ENCODE measurements at places on chromosomes 5 and 9.

DNA sequence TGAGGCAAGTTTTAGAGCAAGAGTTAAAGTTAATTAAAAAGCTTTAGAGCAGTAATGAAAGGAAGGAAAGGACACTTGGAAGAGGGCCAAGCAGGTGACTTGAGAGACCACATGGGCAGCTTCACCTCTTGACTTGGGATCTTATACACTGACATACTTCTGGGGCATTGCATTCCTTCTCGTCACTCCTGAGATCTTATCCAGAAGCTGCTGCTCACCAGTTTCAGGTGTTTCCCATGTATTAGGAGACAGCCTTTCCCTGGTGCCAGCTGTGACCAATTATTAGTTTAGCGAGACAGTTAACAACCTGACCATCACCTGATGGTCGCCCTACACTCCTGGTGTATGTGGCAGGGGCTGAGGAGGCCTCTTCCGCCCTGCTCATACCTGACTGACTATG, 382.1 kb downstream of the KDM4C start:
- no peak for DNase-seq

DNA sequence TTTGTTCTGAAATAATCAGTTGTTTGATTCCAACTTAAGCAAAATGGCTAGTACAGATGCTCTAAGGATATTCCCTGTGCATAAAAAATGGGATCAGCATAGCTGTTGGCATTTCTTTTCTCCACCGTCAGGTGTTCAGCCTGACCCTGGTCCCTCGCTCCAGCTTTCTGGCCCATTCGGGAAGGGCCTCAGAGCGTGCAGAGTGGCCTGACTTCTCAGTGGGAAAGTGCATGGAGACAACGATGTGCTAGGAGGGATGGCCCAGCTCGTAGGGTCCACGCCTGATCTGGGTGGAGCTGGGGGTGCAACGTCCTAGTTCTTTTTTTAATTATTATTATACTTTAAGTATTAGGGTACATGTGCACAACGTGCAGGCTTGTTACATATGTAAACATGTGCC, 319.1 kb upstream of the IRX4 start:
- no peak for DNase-seq

DNA sequence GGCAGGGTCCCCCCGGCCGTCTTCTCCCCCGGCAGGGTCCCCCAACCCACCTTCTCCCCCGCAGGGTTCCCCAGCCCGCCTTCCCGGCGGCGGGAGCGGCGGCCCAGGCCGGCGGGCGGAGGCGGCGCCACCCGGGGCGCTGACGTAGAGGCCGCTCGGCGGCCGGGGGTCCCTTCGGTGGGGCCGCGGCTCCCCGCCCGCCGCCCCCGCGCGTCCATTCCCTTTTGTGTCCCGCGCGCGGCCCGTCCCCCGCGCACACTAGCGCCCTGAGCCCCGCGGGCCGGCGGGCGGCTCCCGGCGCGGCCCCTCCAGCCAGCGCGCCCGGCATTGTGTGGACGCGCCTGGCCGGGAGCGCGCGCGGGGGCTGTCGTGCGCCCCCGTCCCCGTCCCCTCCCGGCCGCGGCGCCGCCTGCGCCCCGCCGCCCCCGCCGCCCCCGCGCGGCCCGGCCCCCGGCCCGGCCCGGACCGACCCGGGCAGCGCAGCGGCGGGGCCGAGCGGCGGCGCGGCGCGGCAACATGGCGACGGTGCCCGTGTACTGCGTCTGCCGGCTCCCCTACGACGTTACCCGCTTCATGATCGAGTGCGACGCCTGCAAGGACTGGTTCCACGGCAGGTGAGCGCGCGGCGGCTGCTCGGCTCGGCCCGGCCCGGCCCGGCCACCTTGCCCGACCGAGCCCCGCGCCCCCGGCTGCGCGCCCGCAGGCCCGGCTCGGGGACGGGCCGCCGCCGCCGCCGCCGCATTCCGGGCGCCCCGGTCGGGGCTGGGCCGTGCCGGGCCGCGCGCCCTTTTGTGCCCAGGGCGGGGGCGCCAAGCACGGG, at the start of gene PHF2:
Gene PHF2, plus strand, starts transcription at position 327 of the 820 bp plus-strand sequence. Its CDS starts 190 bp downstream, at position 517.
- DNase-seq = peak; percentile 36

GRCh38 chr9:111940697-111941096, 44.1 kb downstream of the UGCG start:
- DNase-seq = no peak

DNA sequence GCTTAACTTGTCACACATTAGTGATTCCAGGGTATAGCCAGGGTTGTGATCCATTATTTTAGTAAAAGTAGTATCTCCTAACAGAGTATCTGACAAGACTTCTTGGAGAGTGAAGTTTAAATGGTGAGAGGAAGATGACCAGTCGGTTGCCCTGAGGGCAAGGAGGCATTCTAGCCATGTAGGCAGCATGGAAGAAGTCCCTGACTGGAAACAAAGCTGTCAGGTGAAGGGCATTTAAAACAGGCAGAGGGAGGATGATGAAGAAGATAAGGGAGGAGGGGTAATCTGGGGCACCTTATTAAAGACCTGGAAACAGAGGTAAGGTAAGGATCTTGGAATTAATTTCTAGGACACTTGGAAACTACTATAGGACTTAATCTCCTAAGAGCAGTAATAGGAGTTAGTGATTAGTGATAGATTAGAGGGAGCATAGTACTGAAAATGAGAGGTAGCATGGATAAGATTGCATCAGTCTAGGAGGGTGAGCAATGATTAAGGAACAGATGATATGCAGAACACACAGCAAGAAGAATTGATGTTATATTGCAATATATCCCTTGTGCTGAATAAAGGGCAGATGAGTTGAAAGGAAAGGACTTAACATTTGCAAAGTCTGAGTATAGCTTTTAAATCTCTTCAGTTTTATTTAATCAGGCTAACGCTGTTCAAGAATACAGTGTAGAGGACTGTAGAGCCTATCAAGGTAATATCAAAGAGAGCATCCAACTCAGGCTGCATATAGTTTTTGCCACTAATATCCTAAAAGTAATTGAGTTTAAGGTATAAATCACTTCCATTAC, 9.6 kb downstream of the KIF2A start:
- DNase-seq = no peak

- DNase-seq = no peak
Measured at GRCh38 chr9:124863371-124863871, 1.5 kb downstream of the ARPC5L start.

DNA sequence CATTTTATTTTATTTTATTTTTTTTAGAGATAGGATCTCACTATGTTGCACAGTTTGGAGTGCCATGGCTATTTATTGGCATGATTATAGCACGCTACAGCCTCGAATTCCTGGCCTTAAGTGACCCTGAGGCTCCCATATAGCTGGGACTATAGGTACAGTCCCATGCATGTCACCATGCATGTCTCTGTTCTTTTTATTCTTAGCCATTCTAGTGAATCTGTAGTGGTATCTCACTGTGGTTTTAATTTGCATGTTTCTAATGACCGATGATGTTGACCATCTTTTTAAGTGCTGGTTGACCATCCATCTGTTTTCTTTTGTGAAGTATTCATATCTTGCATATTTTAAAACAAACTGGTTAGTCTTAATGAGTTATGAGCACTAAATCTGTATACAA, 76.1 kb downstream of the SLC44A1 start:
- no peak for DNase-seq

DNA sequence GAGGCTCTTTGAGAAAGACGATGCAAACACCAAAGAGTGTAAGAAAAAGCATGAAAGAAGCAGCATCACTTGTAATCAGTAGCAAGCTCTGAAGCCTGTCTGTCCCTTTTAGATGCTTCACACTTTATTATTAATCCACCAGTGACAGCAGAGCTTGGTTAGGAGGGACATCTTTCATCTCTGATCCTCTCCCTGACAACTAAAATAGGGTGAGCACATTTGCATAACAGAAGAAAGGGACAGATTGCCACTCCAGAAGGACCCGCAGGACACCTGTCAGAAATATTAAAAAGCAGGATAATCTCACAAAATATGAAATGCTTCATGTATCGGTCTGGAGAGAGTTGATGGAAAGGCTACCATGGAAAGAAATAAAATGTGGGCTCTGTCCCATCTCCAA, 71.4 kb upstream of the MAP1B start:
- DNase-seq = no peak

DNA sequence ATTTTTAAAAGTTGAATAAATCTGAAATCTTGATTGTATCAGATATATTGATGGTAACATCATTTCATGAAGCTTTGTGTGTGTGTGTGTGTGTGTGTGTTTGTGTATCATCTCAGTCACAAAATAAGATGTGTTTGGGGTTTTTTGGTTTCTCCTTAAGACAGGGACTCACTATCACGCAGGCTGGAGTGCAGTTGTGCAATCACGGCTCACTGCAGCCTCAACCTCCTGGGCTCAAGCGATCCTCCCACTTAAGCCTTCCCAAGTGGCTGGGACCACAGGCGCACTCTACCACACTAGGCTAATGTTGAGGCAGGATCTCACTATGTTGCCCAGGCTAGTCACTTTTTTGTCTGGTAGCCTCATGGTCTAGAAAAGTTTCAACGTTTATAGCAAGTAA, 83.4 kb upstream of the DMRT1 start:
- no peak for DNase-seq

GRCh38 chr9:133882849-133883755, 109.0 kb downstream of the VAV2 start:
- DNase-seq = no peak

DNA sequence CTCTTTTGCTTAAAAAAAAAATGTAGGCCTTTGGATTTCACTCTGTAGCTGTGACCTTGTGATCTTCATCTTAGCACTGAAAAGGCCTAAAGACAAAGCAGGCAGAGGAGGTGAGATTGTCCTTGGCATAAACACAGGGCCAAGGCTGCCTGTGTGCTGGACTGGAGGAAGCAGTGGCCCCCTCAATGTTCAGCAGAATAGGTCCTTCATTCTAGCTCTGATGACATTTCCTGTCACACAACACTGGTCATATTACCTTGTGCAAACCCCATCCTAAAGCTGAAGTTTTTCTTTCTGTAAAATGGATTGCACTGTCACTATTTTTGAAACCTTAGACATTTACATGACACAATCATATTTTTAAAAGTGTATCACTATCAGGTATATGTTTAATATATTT, 147.4 kb downstream of the INSYN2B start:
- DNase-seq = no peak

DNA sequence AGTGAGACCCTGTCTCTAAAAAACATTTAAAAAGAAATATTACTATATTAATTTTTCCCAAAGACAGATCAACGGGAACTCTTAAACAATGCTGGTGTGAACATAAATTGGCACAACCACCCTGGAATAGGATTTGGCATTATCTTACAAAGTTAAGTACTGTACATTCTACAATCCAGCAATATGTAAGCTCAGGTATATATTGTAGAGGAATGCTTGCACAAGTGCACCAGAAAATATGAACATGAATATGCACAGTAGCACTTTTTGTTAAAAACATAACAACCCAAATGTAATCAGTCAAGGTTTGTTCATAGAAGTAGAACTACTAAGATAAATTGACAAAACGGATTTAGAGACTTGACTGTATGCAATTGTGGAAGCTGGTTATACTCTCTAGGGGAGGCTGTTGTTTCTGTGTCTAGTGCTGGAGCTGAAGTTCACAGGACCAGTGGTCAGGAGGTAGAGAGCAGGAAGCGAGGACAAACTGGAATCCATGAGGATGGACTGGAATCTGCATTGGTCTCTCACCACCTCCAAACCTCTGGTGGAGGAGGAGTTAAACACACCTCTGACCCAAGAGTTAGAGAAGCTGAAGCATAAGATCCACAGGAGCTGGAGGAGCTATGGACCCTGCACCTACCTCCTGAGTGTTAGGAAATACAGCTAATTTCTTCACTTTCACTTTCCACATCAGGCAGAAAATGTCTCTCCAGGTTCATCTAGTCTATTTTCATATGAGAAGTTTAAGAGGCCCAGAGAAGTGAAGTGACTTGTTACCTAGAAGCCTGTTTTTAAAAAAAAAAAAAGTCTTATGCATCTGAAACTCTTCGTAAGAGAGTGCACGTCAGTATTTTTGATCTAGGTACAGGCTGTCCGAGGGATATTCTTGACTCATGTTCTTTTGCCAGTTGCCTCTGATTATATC, 20.3 kb upstream of the RIC1 start:
- DNase-seq = no peak

DNA sequence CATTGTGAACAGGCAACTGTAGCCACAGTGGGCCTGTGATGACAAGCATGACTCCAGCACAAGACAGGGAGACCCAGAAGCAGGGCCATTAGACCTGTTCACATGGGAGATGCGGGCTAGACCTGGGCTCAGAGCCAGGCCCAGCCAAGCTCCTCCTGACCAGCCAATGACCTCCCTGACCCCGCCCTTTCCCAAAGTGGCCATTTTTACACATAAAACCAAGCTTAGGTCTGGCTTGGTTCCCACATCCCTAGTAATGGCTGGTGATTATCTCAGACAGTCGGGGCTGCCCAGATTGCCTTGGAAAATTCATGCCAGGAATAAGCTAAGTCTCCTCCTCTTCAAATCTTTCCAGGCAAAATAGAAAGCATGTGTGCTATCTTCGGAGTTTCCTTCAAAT, 94.1 kb downstream of the FRMD3 start:
- DNase-seq = no peak

DNA sequence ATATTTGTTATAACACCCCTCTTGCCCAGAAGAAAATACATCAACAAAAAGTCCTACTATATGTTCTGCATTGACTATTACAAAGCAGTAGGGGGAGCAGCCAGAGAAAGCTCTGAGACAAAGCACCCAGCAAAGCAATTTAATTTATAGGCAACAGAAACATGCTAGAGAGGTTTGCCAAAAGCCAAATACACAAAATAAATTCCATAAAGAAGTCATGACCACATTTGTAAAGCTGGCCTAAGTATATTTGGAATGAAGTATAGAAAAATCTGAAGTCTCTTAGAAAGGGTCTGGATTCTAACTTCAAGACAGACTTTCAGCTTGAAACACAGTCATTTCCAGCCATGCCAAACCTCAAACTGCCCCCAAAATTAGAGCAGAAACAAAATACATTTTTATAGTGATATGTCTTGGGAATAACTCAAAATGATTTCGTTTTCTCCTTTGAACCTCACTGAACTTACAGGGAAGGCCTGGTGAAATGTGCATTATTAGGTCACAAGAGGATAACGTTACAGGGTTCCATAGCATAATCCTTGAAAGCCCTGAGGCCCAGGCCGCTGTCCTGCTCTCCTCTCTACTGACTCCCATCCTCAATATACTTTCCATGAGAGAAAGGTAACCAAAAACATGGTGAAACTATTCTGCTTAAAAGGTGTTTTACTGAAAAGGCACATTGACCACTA, 451.8 kb downstream of the RAB3C start:
- peak; percentile 16 for DNase-seq

DNA sequence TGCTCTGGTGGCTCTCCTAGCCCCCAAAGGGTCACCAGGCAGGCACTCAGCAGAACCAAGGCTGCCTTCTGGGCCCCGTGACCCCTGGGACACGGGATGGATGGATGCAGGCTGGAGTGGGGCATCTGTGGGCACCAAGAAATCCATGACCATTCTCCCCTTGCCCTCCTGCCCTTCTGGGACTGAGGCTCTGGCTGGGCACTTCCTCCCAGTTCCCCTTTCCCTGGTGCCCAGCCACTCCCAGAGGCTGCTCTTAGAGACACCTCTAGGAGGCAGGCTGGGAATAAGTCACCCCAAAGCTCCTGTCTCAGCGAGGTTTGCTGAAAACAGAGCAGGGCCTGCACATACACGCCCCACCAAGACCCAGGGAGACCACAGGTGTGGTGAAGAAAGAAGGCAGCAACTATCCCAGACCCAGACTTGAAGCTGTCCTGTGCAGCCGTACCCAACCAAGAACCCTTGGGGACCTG, 943 bp downstream of the STING1 start:
- no peak for DNase-seq

Measured in globus pallidus (tissue), 1 donor.